T-cell (primary cell): ENCODE measurements at places on chromosomes 7 and 10. TPM values are rescaled to one million over a fixed set of nuclear protein-coding genes. Genes with fewer than 3 reads are reported as not detected.

GRCh38 chr10:13053794-13054462 is 46.0 kb upstream of the OPTN start:
- peaks cover 23% of the 10 kb centered on the region for H3K27me3 ChIP-seq
- H3K27ac ChIP-seq = no peak overlapping the region
- no peak for DNase-seq
- no peaks in the 10 kb centered on the region for H3K36me3 ChIP-seq
- H3K4me3 ChIP-seq = no peak overlapping the region

- no peak overlapping the region for H3K4me3 ChIP-seq
- no peak overlapping the region for H3K27ac ChIP-seq
- H3K36me3 ChIP-seq = no peaks in the 10 kb centered on the region
- H3K4me1 ChIP-seq = no peaks in the 10 kb centered on the region
- no peak for DNase-seq
- H3K27me3 ChIP-seq = peaks cover 3% of the 10 kb centered on the region
Measured at GRCh38 chr7:70920876-70921275, 211.1 kb upstream of the GALNT17 start.

GRCh38 chr7:96061009-96061408 is 260.9 kb downstream of the SLC25A13 start:
- H3K27ac ChIP-seq = no peak overlapping the region
- H3K4me3 ChIP-seq = no peak overlapping the region
- no peaks in the 10 kb centered on the region for H3K4me1 ChIP-seq
- no peaks in the 10 kb centered on the region for H3K36me3 ChIP-seq
- peaks cover 2% of the 10 kb centered on the region for H3K27me3 ChIP-seq

- no peak overlapping the region for H3K27ac ChIP-seq
- peaks cover 27% of the 10 kb centered on the region for H3K36me3 ChIP-seq
- no peak overlapping the region for H3K4me3 ChIP-seq
- no peaks in the 10 kb centered on the region for H3K27me3 ChIP-seq
Measured at GRCh38 chr7:768881-769504, 41.9 kb upstream of the PRKAR1B start.

- H3K36me3 ChIP-seq = no peaks in the 10 kb centered on the region
- no peak for DNase-seq
- no peak overlapping the region for H3K4me3 ChIP-seq
- no peaks in the 10 kb centered on the region for H3K4me1 ChIP-seq
- H3K27ac ChIP-seq = no peak overlapping the region
- H3K27me3 ChIP-seq = peaks cover 19% of the 10 kb centered on the region
Measured at GRCh38 chr7:73977619-73978618, 50.1 kb upstream of the ELN start.

GRCh38 chr7:127035203-127035849 is 217.4 kb downstream of the GRM8 start:
- H3K36me3 ChIP-seq = no peaks in the 10 kb centered on the region
- H3K27ac ChIP-seq = no peak overlapping the region
- no peak for DNase-seq
- no peaks in the 10 kb centered on the region for H3K27me3 ChIP-seq
- H3K4me1 ChIP-seq = no peaks in the 10 kb centered on the region

DNA sequence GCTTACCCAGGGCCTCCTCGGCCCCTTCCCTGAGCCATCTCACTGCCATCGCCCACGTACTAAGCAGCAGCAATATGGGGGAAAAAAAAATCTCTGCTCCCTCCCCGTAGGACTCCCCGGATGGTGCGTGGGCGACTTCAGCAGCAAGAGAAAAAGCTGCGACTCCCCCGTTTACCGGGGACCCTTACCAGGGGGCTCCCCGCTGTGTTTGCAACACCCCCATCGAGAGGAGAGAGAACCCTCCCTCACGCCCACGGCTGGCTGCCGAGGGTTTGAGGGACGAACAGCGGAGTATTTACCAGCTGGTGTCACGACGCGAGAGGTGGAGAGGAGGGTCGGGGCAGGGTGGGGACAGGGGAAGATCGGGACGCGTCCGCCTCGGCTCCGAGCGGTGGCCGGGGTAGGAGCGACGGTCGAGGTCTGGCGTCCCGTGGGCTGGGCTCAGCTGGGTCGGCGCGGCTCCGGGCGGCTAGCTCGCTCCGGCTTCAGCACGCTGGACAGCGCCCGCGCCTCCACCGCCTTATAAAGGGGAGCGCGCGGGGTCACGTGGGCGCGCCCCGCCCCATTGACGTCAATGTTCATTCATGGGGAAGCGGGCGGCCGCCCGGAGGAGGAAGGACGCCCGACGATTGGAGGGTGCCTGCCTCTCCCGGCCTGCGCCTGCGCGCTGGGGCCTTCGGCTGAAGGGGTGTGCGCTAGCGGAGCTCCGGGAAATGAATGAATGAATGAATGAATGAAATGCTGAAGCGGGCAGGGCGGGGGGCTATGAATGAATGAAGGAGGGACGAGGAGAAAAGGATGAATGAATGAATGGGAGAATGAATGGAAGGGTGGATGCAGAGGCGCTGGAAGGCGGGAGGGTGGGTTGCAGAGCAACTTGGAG is at the start of gene VGF:
VGF (minus strand) TSS at position 495 of the 883 bp plus-strand sequence. CDS start 726 bp downstream, outside the sequence.
- peak within 1 kb of the TSS; percentile 54 for H3K4me3 ChIP-seq
- DNase-seq = peak; percentile 91
- H3K27me3 ChIP-seq = peaks cover 91% of the 10 kb centered on the region
- peaks cover 20% of the 10 kb centered on the region for H3K4me1 ChIP-seq

DNA sequence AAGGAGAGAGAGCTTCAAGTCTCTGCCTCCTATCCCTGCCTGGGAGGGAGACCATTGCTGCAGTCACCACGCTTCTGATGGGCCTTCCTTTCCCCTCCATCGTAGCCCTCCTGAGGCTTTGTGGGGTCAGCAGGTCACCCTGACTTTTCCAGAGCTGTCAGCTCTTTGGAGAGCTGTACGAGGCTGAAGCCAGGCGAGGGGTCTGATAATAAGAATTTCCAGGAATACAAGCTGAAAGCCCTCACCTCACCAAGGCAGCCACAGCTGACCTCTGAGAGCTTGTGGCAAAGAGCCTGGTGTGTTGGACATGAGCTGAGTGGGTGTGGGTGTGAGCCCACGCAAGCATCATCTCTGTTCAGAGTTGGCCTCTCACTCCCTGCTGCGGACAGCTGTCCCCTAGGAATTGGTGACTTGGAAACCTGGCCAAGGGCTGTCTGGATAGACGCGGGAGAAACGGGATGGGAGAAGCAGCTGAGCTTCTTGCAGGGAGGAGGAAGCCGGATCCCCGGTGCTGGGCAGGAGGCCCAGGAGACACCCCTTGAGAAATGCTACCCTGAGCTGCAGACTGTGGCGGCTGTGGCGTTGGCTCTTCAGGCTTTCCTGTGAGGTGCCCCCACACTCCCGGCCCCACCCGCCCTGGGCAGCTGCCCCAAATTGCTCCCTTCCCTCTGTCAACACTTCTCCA is 122.1 kb upstream of the BTBD16 start:
- H3K36me3 ChIP-seq = no peaks in the 10 kb centered on the region
- no peak overlapping the region for H3K4me3 ChIP-seq
- H3K4me1 ChIP-seq = no peaks in the 10 kb centered on the region
- DNase-seq = no peak
- no peaks in the 10 kb centered on the region for H3K27me3 ChIP-seq
- H3K27ac ChIP-seq = no peak overlapping the region

- H3K27me3 ChIP-seq = no peaks in the 10 kb centered on the region
- H3K27ac ChIP-seq = no peak overlapping the region
- DNase-seq = no peak
Measured at GRCh38 chr7:4270941-4271715, 411.0 kb upstream of the FOXK1 start.

DNA sequence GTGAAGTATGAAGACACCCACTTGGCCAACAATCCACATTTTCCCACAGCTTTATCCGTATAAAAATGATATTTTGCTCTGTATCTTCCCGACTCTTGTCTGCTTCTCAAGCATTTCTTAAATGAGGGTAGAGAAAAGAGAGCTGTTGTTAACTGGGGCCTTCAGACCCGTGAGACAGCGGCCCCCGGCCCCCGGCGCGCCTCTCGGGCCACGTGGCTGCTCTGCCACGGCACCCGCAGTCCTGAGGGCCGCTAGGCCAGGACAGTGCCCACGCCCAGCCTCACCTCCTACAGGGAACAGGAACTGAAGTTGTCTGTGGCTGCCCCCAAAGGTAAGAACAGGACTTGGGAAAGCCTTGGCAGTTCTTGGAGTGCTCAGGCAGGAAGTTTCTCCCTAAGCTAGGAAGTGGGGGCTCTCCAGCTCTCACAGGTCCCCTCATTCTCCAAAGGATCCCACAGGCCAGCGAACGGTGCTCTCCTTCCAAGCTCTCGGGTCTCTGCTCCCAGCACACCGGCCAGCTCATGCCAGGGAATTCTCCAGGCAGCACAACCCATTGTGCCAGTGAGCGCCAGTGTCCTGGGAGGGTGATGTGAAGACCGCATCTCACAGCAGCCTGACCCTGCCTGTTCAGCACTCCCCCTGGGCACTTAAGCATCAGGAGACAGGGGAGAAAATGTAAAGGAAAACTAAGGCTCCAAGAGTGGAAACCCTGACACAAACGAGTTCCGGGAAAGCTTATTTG is 230.3 kb upstream of the PFKP start:
- H3K4me3 ChIP-seq = no peak overlapping the region
- H3K4me1 ChIP-seq = no peaks in the 10 kb centered on the region
- no peak for DNase-seq
- peaks cover 17% of the 10 kb centered on the region for H3K27me3 ChIP-seq
- H3K36me3 ChIP-seq = no peaks in the 10 kb centered on the region

- H3K36me3 ChIP-seq = no peaks in the 10 kb centered on the region
- no peaks in the 10 kb centered on the region for H3K27me3 ChIP-seq
- H3K27ac ChIP-seq = no peak overlapping the region
- DNase-seq = no peak
Measured at GRCh38 chr10:125018576-125019143, 76.7 kb downstream of the ZRANB1 start.

DNA sequence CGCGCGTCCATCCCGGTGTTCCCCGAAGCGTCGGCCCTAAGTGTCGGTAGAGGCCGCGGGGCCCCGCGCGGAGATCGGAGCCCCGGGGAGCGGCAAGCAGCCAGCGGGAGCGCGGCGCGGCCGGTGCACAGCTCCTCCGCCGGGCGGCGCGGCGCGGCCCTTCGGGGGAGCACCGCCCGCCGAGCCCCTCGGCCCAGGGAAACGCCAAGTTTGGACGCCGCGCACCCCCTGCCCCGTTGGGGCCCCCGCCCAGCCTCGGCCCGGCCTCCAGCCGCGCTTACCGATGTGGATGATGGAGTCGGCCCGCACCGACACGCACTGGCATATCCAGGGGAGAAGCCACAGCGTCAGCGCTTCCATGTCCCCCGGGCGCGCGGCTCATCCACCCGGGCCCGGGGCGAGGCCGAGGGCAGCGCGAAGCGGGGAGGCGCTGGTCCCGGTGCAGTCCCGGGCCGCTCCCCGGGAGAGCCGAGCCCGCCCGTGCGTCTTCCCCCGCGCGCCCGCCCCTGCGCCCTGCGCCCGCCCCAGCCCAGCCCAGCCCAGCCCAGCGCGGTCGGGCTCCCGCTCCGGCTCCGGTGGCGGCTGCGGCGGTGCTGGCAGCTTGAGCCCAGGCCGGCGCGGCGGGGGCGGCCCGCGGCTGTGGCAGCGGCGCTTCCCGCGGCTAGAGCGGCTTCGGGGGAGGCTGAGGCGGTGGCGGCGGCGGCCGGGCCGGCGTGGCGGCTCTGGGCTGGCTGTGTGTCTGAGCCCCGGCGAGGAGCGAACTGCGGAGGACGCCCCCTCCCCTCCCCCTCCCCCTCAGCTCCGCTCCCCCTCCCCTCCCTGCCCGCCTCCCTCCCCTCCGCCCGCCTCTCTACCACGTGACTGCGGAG is at the start of gene GRID1:
GRID1 (minus strand) TSS at position 763 of the 869 bp plus-strand sequence.
- no peaks in the 10 kb centered on the region for H3K36me3 ChIP-seq
- H3K27me3 ChIP-seq = peaks cover 72% of the 10 kb centered on the region
- H3K27ac ChIP-seq = no peak within 1 kb of the TSS
- no peak within 1 kb of the TSS for H3K4me3 ChIP-seq
- DNase-seq = peak; percentile 15

DNA sequence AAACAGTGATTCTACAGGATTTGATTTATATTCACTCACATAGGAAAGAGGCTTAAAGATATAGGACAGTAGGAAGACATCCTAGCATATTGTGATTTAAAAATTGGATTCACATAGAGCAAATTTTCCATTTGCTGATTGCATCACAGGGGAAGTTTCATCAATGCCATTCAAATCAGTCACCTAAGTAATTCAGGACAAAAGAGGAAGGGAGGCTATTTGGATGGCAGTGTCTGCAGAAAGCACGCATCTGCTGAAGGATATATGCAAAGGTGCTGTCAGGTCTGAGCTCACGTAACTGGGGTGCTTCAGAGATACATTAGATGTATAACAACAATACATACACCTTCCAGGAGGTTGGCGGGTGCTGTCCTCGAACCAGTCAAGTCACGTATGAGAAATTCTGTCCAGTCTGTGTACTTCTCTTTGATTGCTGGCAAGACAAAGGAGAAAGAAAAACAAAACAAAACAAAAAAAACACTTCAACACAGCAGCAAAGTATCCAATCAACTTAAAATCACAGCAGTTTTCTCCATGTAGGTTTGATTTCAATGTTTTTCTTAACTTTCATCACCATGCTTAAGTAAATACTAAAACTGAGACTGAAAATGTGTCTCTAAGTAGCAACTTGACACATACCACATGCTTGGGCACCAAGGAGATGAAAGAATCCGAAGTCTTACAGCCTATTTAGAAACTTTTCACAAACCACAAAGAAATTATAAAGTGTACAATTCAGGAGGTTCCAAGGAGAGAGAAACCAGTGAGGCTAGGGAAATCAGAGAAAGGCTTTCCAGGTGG is 125.1 kb downstream of the SFMBT2 start:
- no peak overlapping the region for H3K27ac ChIP-seq
- no peaks in the 10 kb centered on the region for H3K4me1 ChIP-seq
- H3K36me3 ChIP-seq = no peaks in the 10 kb centered on the region
- H3K4me3 ChIP-seq = no peak overlapping the region

GRCh38 chr10:71225291-71226058 is 13.1 kb downstream of the UNC5B start:
- no peaks in the 10 kb centered on the region for H3K36me3 ChIP-seq
- DNase-seq = no peak
- no peaks in the 10 kb centered on the region for H3K27me3 ChIP-seq
- no peak overlapping the region for H3K4me3 ChIP-seq

- no peak for DNase-seq
- no peaks in the 10 kb centered on the region for H3K36me3 ChIP-seq
- H3K4me1 ChIP-seq = no peaks in the 10 kb centered on the region
- H3K27ac ChIP-seq = no peak within 1 kb of the TSS
- no peak within 1 kb of the TSS for H3K4me3 ChIP-seq
- no peaks in the 10 kb centered on the region for H3K27me3 ChIP-seq
Measured at GRCh38 chr10:94683214-94684054, at the start of gene CYP2C18. CYP2C18 (plus strand) TSS chr10:94683729; CDS start chr10:94683820, 91 bp downstream.

- no peaks in the 10 kb centered on the region for H3K27me3 ChIP-seq
- no peak overlapping the region for H3K4me3 ChIP-seq
Measured at GRCh38 chr10:109587366-109587765, 335.9 kb downstream of the XPNPEP1 start.

GRCh38 chr10:10902951-10903350 is 114.7 kb upstream of the CELF2 start:
- no peaks in the 10 kb centered on the region for H3K4me1 ChIP-seq
- no peak for DNase-seq
- H3K27me3 ChIP-seq = peaks cover 2% of the 10 kb centered on the region
- H3K27ac ChIP-seq = no peak overlapping the region
- H3K36me3 ChIP-seq = no peaks in the 10 kb centered on the region

- H3K4me1 ChIP-seq = no peaks in the 10 kb centered on the region
- H3K27me3 ChIP-seq = peaks cover 7% of the 10 kb centered on the region
- no peak overlapping the region for H3K27ac ChIP-seq
Measured at GRCh38 chr7:128362670-128363069, 1.2 kb upstream of the PRRT4 start.

Gene BLNK
- 1.4 TPM for total RNA-seq

Gene CNPY1
- total RNA-seq = not detected

Gene GIMAP4
- 325 TPM for total RNA-seq

Gene AIFM2
- total RNA-seq = 3.2 TPM

Gene LFNG
- 119 TPM for total RNA-seq

Gene LIPJ
- total RNA-seq = not detected

Gene CH25H
- total RNA-seq = not detected

Gene STEAP1B
- total RNA-seq = 0.28 TPM

Gene CCL24
- total RNA-seq = not detected

Gene FZD1
- total RNA-seq = 0.47 TPM
